COR-L47 (cell line): ENCODE measurements at places on chromosomes 1 and 21.

- no peak for DNase-seq
Measured at GRCh38 chr1:43821471-43821870, 112.1 kb upstream of the ARTN start.

GRCh38 chr1:84156210-84156621, 12.1 kb downstream of the PRKACB start:
- no peak for DNase-seq

GRCh38 chr1:231677442-231677841, 50.9 kb downstream of the DISC1 start:
- DNase-seq = no peak

- no peak for DNase-seq
Measured at GRCh38 chr1:38285807-38286530, 239.4 kb upstream of the POU3F1 start.

- no peak for DNase-seq
Measured at GRCh38 chr1:150154143-150154542, 4.4 kb downstream of the PLEKHO1 start.

DNA sequence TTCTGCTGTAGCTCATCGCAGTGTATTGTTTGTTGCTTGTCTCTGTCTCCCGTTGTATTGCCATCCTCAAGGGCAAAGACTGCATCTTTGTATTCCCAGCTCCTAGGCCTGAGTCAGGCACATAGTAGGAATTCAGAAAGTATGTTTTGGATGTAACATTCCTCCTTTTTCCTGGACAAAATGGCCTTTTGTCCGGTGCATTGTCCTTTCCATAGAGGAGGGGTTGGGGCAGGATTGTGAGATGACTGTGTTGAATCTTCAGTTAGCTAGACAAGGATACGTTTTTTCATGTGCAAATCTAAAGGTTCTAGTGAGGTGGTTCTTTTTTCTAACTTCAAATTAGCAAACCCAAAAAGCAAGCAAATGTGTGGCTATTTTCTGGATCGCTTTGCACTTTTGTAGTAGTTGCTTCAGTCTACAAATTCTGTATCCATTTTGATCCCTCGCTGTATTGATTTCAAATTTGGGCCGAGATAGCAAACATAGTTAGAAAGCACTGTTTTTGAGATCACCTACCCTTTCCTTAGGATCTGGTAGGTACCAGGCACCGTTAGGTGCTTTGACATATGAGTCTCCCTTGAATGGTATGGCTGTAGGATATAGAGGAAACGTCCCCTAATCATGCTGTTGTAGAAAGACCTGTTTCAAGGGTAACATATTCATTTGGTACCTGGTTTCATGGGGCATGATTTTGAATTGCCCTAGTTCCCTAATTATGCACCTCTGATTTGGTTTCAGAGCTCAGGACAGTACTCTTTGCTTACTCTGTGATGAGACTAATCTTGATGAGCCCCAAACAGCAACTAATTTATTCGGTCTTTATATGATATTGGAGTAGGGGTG, 1.2 kb downstream of the PPP1R8 start:
- no peak for DNase-seq

DNA sequence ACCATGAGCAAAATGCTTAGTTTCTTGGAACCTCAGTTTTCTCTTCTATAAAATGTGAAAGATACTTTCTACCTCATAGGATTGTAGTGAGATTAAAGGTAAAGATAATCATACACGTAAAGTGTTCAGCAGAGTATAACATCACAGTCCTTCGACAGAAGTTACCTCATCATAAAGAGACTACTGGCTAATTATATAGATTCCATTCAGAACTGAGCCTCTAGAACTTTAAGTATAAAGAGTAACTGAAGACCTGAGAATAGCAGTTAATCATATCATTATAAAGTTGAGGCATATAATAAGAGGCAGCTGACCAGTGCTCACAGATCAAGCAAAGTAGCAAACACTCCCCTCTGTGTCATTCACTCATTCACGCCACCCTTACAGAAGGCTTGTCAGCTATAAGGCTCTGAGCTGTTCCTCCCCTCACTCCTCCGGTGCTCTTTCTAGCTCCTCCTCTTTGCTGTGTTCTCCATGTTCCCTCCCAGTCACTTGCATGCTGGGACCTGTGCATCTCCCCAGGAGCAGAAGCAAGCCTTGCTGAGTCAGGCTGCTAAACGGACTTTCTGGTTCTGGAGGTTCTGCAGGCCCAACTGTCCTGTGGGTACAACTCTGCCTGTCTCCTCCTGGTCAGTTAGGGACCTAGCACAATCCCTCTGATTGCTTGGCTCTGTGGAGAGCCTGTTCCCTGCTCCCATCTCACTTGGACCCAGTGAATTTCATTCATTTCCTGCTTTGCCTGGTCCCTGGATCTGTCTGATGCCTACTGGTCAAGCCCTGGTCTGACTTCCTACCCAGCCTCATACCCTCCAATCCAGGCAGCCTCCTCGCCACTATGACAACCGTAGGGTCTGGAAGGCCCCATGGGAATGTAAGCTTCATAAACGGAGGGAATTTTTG, 28.3 kb upstream of the LY9 start:
- no peak for DNase-seq

DNA sequence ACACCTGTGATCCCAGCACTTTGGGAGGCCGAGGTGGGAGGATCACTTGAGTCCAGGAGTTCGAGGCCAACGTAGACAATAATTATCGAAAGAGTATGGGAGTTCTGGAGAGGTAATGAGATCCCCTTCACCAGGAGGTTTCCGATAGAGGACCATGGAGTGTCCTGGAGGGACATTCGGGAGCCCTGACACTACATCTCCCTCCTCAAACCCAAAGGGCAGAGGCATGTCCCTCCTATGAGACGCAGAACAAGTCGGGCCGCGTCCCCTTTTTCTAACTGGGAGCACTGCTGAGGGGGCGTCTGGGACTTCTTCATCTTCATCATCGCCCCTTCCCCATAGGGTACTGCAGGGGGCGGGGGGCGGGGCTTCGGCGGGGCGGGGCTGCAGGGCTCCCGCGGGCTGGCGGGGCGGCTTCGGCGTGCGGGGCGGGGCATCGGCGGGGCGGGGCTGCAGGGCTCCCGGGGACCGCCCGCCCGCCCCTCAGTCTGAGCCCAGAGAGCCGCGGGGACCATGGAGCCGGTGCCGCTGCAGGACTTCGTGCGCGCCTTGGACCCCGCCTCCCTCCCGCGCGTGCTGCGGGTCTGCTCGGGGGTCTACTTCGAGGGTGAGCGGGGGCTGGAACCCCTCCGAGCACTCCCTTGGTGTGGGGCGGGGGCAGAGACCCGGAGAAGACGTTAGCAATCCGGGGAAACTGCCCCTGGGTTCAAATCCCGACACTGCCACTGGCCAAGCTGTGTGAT, at the start of gene THEMIS2:
THEMIS2 (plus strand) TSS at position 486 of the 743 bp plus-strand sequence; CDS start at position 514, 28 bp downstream.
- DNase-seq = no peak

GRCh38 chr1:176619261-176619660, 156.3 kb downstream of the PAPPA2 start:
- no peak for DNase-seq

GRCh38 chr1:234932106-234932505, 196.5 kb downstream of the TOMM20 start:
- no peak for DNase-seq

DNA sequence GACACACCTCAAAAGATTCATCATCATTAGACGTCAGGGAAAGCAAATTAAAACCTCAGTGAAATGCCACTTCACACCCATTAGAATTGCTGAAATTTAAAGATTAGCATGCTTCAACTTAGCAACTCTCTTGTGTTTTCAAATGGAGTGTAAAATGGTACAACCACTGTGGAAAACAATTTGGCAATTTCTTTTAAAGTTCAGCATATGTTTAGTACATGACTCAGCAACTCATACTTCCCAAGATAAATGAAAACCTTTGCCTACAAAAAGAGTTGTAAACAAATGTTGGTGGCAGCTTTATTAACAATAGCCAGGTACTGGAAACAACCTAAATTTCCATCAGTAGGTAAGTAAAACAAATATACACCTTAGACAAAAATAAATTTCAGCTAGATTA, 42.7 kb downstream of the ST3GAL3 start:
- no peak for DNase-seq

GRCh38 chr21:39062196-39062595, 121.1 kb downstream of the PSMG1 start:
- no peak for DNase-seq

GRCh38 chr21:33024201-33025103, 1.3 kb upstream of the OLIG2 start:
- DNase-seq = no peak

GRCh38 chr1:16195518-16195905, 16.9 kb downstream of the ARHGEF19 start:
- DNase-seq = no peak

DNA sequence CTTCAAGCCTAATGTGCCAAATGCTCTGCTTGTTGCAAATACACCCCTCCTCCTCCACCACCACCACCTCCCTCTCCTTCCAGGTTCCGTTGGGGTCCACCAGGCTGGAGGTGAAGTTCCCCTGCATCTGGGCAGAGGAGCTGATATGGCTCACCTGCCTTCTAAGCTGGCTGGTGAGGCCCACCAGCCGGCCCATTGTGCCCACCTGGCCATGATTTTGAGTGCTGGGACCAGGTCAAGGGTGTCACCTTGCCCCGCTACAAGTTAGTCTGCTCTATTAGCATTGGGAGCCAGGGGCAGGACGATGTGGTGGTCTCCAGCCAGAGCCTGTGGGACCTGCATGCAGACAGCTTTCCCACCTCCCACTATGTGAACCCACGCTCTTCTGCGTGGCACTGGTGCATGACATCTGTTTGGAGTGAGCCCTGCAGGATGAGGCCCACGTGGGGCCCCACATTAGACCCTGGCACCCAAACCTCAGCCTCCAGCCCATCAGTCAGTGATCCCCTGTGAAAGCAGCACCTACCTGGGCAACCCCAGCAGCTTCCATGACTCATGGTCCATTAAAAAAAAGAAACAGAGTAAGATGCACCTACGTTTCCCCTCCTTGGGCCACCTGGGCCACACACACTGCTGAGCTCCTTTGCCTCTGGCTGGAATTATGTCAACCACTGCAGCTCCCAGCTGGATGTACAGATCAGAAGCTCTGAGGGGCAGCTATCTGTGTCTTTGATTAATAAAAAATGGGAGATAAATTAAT, 15.6 kb upstream of the CDCP2 start:
- DNase-seq = no peak

DNA sequence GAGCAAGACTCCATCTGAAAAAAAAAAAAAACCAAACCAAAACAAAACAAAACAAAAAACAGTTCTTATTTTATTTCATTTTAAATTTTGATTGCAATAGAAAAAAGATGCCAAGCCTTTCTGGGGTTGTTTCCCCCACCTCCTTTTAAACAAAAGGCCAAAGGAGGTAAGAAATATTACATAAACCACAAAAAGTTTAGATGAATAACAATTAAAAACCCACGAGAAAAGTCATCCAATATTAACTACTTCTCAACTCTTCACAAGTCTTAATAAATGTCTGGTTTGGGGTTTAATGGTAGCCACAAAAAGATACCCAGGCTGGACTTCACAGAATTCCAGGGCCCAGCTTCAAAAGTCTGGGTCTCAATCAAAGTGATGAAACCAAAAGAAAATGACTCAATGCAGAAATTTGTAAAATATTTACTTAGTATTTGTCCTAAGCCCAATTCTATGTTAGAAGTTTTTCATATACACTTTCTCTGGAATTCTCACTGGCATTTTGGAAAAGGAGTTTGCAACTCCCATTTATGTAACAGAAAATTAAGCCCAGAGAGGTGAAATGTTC, 47.0 kb upstream of the SDC3 start:
- no peak for DNase-seq

- DNase-seq = no peak
Measured at GRCh38 chr1:3268281-3268680, 186.2 kb upstream of the ARHGEF16 start.

DNA sequence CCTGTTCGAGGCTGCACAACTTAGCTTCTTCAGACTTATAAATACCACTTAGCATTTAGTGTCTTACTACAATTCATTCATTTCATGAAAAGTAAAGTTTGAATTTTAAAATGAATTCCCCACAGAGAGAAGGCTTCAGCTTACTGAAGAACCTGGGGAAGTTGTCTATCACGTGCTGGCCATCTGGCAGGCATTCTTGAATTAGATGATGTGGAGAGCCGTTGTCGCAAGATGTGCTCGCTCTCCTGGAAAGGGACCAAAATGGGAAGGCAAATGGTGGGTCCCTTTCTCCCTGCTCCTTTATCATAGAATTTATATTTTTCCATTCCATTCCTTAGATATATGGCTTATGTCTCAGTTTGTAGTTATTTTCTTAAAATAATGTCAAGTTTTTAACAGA, 90.5 kb downstream of the CD247 start:
- DNase-seq = no peak

- no peak for DNase-seq
Measured at GRCh38 chr1:75172556-75172955, 38.4 kb downstream of the LHX8 start.

DNA sequence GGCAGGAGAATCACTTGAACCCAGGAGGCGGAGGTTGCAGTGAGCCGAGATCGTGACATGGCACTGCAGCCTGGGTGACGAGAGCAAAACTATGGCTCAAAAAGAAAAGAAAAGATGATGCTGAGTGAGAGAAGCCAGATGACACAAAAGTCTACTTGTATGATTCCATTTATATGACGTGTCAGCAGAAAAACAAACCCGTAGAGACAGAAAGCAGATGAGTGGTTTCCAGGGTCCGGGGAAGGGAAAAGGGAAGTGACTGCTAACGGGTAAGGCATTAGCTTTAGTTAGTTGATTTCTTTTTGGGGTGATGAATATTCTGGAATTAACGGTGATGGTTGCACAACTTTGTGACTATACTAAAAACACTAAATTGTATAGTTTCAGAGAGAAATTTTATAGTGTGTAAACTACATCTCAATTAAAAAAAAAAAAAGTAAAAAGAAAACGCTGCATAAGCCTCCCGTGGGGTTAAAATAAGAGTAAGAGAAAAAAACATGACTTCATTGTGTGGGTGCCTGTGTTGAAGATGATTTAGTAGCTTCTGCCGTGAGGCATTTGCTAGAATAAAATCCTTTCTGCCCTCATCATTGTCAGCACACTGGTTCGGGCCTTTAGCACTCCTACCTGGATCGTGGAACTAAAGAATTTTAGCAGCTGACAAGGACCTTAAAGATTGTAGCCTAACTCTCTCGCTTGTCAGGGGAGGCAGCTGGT, 24.7 kb upstream of the ATP5PO start:
- no peak for DNase-seq

DNA sequence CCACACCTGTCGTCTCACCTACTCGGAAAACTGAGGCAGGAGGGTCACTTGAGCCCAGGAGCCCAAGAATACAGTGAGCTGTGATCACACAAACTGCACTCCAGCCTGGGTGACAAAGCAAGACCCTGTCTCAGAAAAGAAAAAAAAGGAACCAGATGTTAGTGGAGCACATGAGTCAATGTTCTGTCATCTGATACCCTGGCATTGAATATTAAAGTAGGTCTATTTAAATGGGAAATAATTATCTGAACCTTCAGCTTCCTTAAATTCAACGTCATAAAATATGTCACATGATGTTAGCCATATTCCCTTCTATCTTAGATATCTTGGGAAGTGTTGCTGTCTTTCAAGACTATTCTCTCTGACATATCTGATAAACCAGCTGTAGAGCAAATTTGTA, 47.3 kb downstream of the NCAM2 start:
- DNase-seq = no peak
